ENCODE measurements at places on chromosomes 12 and 14.

- DNase-seq: no peak
Observed at GRCh38 chr14:104639885-104640548, 35.4 kb upstream of the TMEM179 start.

DNA sequence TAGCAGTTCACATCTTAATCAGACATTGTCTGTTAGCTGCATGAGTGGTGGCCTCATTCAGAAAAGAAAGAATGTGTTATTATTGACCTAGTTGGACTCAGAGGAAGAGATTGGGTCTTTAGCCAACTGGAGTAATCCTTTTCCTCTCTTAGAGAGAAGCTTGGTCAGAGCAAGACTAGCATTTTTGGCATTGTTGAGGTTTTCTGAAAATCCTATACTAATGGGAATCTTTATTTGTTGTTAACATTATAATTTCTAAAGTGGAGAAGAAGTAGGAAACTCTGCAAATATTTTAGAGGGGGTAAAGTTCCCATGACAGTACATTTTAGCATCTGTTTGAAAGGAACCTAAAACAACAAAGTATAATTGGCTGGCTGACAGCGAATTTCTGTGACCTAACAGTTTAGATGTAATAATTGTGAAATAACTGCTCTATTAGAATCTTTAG, 9.7 kb downstream of the TOX4 start:
- no peak for DNase-seq

GRCh38 chr14:80615831-80616230, 325.7 kb downstream of the CEP128 start:
- no peak for DNase-seq

- no peak for DNase-seq
Observed at GRCh38 chr12:5904969-5905368, 40.1 kb downstream of the ANO2 start.

DNA sequence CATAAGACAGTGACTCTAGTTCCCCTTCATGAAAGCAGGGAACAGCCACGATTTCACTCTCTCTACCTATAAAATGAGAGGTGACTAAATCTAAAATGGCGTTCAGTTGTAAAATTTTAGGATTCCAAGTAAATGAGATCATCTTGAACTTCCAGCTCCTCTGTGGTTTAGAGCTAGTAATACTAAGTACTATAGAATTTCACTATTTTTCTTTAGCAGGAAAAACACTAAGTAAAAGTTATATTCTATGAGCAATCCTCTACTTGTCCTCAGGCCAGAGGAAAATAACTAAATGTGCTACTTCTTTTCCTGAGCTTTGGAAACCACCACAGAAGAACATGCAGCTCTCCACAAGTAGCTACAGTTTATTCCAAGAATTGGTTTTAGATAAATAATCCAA, 55.6 kb downstream of the NIN start:
- no peak for DNase-seq
